ENCODE measurements at places on chromosomes 7 and 10.

DNA sequence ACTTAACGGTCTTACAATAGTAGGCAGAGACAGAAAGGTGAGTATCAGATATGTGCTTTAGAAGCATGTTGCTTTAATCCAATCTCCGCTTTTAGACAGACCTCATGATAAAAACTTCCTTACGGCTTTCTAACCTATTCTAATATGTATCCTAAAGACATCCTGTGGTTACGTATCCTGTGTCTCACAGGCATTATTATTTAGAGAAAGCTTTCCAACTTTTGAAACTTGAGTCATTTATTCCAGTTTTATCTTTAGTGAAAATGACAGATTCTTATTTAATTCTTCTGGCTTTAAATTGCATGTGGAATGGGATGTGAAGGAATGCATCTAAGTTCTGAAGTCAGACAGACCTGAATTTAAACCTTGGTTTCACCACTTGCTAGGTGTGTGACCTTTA, 118.9 kb downstream of the OTUD1 start:
- no peak for DNase-seq

- DNase-seq = peak; percentile 15
Measured at GRCh38 chr10:79061441-79062315, 7.1 kb upstream of the ZMIZ1 start.

GRCh38 chr10:106559442-106559841, 605.1 kb downstream of the SORCS1 start:
- DNase-seq = no peak

DNA sequence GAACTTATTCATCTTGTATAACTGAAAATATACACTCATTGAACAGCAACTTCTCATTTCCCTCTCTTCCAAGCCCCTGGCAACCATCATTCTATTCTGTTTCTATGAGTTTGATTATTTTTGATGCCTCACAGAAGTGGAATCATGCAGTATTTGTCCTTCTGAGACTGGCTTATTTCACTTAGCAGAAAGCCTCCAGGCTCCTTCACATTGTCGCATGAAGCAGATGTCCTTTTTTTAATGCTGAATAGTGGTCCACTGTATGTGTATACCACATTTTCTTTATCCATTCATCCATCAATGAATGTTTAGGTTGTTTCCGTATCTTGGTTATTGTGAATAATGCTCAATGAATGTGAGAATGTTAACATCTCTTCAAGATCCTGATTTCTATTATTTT, 238.2 kb upstream of the KLF14 start:
- DNase-seq = no peak

DNA sequence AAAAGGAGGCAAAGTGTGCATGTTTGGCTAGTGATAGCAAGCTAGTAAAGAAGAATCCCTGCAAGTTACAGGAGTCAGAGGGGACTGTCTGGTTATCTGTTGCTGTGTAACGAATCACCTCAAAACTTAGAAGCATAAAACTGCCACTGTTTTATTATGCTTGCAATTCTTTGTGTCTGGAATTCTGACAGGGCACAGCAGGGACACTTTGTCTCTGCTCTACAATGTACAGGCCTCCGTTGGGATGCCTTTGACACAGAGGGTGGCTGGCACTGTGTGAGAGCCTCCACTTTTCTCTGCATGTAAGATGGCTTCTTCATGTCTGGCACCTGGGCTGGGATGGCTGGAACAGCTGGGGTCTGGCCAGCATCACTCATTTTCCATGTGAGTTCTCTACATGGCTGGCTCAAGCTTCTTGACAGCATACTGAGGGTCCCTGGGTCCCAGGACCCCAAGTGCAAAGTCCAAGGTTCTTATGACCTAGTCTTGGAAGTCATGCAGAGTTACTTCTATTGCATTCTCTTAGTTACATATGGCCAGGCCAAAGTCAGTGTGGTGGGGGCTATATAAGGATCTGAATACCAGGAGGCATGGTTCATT, 276.9 kb downstream of the RPS24 start:
- no peak for DNase-seq

DNA sequence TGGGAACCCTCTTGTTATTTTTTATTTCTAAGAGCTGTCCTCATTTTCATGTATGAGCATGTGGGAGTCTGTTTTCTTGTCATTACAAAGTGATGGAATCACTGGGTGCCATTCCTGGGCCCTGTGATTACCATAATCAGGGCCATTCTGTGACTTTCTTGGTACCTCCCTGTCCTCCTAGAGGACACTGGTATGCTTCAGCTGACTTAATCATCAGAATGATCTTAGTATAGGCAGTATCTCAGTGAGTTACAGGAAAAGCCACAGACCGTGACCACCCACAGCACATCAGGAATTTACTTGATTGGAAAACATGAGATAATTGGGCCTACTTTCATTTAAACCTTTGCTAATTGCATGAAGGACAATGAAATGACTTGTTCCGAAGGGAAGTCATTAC, 7.2 kb downstream of the NOM1 start:
- DNase-seq = no peak

DNA sequence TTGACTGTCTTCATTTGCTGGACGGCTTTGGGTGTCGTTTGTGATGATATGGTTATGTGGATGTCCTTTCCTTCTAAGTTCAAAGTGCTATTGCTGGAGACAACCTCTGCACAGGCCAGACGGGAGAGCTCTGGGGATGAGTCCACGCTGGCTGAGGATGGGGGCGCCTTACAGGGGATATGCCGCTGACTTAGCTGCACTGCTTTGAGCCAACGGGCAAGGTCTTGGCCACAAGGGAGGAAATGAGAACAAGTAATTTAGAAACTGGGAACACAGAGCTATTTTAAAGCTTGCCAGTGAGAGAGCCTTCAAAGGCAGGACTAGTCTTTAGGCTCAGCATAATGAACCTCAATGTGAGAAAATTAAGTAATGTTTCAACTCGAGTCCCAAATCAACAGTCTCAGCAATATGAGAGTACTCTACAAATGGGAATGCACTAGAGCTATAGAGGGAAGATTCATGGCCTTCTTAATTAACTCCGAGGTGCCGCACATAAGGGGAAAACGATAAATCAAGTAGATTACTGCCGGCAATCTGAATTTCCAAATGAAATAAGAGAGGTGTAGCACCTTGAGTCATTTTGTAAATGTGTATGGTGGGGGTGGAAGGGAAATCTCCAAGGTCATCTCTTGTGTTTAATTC, 209.3 kb downstream of the JAZF1 start:
- DNase-seq = no peak

DNA sequence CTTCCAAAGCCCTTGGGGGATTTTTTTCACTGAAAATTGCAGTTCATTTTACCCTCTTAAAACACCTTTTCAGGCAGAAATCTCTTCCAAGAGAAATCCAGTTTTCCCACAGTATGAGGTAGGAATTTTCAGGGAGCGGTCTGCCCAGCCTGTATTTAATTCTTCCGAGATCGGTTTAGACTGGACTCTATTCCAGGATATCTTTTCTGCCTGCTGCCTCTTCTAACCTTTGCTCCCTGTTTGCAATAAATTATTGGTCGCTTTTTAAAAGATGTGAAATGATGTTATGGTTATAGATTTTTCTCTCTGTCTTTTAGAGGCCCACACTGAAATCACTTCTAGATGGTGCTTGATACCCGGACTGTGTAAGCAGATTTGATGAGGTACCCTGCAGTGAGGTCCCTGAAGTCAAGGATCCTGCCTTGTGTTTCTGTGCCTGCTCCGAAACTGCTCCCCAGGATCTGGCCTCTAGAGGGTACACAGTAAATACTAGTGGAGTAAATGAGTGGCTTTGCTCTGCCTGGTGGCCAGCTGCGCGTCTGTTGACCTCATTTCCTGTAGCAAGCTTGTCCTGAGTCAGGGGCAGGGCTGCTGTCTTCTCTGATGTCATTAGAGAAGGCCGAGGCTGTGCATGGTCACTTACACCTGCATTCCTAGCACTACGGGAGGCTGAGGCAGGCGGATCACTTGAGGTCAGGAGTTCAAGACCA, 191.6 kb downstream of the FANK1 start:
- DNase-seq = no peak

DNA sequence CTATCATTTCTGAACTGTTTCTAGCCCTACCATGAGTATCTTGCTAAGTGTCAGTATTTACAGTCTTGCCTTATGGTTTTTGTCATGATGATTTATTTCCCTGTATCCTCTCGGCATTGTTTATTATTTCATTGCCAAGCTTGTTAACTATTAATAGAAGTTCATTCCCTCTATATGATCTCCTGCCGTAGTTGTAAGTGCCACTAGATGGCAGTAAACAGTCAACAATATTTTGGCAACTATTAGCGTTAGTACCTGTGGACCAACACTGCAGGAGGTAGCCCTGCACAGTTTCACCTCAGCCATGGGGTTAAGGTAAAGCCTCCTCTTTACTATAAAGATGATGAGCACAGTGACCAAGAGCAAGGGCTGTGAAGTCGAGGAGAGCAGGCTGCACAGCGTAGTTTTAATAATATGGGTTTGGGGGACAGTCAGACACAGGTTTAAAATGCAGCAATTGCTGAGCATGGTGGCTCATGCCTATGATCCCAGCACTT, 26.1 kb upstream of the CCNJ start:
- DNase-seq = no peak

DNA sequence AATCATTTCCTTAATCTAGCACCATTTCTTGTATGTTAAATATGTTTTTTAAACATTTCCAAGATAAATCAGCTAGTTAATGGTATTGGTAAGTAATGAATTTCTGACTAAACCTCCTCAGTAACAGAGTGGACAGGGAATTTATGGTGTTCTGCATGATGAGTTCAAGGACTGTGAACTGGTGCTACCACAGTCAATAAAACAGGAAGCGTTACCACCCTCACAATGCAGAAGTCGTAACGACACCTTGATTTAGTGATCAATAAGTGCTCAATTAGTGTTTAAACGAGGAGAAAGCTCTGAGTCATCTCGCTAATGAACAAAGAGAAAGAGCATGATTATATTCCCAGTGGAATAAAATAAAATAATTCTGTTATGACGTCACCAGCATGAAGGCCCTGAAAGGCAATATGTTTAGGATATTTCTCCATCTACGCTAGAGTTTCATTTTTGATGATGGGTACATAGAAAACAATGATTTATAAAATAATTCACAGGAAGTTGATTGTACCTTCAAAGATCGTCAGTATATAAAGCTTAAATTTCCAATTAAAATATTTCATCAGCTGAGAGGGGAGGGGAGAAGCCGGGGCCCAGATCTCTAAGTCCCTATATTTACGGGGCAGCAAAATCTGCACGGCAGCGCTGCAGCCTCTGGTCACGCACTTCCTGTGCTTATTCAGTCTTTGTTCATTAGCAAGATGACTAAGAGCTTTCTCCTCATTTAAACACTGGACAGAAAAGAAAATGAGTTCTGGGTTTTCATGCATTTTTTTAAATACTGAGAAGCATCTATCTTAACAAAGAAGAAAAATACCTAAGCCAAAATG, 400.5 kb downstream of the PTPRN2 start:
- no peak for DNase-seq

DNA sequence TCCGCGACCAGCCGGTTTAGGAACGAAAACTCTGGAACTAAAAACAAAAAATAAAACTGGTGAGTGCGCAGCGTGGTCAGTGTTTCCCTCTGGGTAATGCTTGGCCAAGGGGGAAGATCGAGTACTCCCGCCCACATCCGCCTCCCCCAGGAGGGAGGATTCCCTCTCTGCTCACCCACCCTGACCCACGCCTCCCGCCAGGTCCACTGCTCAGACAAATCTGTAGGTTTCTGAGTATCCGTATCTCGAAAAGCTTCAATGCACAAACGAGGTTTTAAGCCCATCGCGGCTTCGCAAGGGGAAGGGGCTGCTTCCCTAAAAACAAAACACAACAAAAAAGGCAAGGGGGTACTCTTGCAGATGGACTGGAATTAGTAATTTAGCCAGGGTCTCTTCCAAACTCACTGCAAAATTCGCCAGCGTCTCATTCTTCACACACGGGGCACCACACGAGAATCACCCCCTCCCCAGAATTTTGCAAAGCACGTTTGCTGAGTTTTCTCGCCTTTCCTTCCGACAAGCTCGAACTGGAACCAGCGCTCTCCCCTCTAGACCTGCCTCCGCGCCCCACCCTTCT, 75.2 kb downstream of the INSIG1 start:
- no peak for DNase-seq

GRCh38 chr7:103795107-103795506, 194.4 kb downstream of the RELN start:
- DNase-seq = no peak

DNA sequence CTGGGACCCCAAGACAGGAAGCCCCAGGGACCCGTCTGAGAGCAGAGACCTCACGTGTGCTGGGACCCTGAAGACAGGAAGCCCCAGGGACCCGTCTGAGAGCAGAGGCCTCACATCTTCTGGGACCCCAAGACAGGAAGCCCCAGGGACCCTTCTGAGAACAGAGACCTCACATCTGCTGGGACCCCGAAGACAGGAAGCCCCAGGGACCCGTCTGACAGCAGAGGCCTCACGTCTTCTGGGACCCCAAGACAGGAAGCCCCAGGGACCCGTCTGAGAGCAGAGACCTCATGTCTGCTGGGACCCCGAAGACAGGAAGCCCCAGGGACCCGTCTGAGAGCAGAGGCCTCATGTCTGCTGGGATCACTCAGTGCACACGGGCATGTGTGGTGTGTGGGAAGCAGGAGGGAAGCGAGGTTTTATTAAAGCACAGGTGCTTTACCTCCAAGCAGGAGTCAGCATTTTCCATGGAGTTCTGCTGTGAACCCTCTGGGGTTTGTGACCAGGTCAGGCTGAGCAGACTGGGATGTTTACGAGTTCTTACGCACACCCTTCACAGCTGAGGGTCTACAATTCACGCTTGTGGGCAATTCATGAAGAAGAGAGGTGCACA, 590.6 kb downstream of the DNAJB6 start:
- DNase-seq = no peak

DNA sequence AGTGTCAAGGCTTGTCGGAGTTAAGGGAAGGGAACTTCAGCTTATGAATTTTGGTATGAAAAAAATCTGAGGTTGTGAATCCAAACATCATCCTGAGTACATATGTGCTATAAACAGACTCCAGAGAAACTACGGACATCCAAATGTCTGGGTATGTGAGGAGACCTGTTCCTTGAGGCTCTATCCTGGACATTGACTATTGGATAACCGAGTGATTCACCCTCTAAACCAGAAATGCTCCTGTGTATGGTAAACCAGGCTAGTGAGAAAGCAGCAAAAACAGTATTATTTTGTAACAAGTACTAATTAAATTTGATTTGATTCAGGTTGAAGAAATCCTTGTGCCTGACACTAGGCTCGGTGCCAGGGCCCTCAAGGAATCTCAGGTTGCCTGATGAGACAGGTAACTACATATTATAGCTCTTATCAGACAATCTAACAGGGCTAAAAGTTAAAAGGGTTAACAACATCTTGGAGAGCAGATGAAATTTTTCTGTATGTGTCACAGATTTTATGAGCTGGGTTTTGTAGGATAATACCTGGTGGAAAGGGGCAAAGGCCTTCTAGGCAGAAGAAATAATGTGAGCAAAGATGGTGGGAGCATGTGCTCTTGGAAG, 10.4 kb upstream of the STOX1 start:
- no peak for DNase-seq

GRCh38 chr7:106054156-106054910, 57.8 kb downstream of the SYPL1 start:
- no peak for DNase-seq

DNA sequence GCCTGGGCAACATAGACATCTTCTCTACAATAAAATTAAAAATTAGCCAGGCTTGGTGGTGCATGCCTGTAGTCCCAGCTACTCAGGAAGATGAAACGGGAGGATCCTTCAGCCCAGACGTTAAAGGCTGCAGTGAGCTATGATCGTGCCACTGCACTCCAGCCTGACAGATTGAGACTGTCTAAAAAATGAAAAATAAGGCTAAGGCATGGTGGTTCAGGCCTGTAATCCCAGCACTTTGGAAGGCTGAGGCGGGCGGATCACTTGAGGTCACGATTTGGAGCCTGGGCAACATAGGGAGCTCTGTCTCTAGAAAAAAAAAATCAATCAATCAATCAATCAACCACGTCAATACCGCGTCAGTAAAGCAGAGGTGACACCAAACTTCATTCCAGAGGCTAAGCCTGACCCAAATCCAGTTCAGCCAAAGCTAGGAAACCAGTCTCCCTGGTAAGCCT, 31.1 kb downstream of the MRPS24 start:
- DNase-seq = no peak

All from breast epithelium (tissue), 4 donors.